ENCODE measurements at places on chromosomes 7 and 10.

DNA sequence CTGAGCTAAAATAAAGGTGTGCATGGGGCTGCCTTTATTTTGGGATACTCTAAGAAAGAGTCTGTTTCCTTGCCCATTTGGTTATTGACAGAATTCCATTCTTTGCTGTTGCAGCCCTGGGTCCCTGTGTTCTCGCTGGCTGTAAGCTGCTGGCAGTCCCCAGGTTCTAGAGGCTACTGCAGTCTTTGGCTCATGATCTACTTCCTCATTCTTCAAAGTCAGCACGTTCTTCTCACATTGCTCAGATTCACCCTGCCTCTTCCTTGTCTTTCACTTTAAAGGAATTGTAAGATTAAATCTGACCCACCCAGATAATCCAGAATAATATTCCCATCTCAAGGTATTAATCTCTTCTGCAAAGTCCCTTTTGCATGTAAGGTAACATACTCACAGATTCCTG, 620.3 kb downstream of the CCSER2 start:
- no peak for DNase-seq

- DNase-seq: peak; percentile 22
These were observed 4.4 kb upstream of the MYL7 start for GRCh38 chr7:44145479-44145968.

GRCh38 chr10:13587391-13587790, 626 bp downstream of the PRPF18 start:
- DNase-seq: no peak

DNA sequence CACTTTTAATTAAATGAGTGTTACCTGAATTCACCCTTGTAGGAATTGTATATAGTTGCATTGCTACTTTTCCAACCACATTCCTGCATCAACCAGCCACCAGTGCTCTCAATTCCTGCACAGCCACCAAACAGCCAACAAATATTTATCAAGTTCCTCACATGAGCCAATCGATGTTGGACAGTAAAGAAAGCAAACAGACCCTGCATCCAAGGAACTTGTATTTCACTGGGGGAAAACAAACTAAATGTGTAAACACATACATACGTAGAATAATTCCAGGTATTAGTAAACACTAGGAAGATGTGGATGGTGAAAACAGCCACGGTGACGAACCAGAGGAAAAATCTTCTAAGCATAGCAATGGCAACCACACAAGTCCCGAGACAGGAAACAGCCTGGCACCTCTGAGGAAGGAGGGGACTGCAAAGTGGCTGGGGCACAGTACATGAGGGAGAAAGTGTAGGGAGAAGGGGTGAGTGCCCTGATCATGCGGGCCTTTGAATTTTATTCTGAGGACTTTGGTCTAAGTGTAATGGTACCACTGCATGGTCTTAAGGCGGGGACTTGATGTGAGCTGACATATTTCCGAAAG, 111.2 kb downstream of the XRCC2 start:
- DNase-seq: no peak

DNA sequence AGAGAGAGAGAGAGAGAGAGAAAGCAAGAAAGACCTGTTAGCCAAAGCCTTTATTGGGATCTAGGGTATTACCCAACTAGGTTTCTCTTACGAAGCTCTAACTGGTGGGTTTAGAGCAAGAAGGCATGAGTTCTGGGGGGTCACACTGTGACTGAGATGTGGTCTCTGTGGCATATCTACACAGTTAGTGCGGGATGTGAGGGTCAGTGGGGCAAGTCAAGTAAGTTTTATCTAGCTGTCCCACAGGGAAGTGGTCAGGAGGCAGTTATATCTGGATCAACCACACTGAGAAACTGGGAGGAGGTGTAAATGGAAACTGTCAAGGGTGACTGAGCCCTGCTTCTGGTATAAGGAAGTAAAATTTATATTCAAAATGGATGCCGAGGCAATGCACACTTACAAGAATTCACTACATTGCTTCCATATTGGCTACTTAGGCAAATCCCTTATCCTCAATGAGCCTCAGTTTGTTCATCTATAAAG, 331.6 kb upstream of the HPS1 start:
- no peak for DNase-seq

DNA sequence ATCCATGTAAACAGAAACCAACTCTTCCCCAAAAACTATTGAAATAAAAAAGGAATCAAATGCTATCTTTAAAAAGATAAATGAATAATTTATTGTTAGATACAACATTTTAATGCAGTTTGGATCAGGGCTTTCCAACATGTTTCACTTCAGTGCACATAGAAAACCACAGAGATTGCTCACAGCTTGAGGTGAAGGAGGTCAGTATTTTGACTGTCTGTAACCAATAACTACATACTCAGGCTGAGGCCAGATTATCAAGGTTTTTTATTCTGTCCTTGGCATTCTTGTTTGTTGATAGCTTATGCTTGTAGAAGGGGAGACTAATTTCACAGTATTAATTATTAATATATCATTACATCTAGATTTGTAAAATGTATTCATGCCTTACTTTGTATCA, 195.5 kb downstream of the PRKG1 start:
- no peak for DNase-seq

DNA sequence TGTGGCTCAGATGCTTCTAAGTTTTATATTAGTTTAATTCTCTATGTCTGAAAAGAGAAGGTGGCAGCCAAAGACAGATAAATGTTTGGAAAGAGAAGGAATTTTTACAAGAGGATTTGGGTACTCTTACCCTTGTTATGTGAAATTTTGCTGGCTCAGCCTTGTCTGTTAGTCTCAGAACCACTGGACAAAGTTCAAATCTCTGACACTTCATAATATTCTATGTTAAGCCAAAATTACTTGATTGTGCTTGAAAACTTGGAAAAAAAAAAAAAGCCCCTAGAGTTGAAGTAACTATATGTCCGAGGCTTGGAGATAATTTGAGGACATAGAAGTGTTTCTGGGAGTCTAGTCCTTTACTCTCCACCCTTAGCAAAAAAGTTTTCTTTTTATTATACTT, 1079.3 kb upstream of the LRRTM3 start:
- DNase-seq: no peak

- DNase-seq: no peak
These were observed 55.3 kb upstream of the INPP5A start for GRCh38 chr10:132482090-132482800.

DNA sequence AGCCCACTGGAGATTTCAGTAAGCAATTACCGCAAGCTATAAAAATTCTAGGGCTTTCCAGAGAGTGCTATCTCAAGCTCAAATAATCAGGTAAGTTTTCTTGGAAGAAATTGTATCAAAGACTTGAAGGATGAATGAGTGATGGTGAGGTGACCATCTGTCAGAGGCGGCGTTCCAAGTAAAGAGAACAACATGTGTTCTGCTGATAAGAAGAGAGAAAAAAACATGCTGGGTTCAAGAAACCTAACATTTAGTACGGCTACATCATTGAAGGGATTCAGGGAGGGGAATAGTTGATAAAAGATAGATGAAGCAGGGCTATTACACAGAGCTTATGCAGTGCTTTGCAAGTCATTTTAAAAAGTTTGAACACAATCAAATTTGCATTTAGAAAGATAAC, 100.7 kb downstream of the GNAI1 start:
- DNase-seq: no peak

- no peak for DNase-seq
These were observed 8.9 kb downstream of the PIP4K2A start for GRCh38 chr10:22705527-22705926.

GRCh38 chr7:80136261-80137055, 1.8 kb downstream of the GNAI1 start:
- DNase-seq: no peak
